ENCODE measurements at places on chromosomes 6 and 20.

GRCh38 chr6:137980777-137981176, 113.7 kb downstream of the TNFAIP3 start:
- no peak for DNase-seq

DNA sequence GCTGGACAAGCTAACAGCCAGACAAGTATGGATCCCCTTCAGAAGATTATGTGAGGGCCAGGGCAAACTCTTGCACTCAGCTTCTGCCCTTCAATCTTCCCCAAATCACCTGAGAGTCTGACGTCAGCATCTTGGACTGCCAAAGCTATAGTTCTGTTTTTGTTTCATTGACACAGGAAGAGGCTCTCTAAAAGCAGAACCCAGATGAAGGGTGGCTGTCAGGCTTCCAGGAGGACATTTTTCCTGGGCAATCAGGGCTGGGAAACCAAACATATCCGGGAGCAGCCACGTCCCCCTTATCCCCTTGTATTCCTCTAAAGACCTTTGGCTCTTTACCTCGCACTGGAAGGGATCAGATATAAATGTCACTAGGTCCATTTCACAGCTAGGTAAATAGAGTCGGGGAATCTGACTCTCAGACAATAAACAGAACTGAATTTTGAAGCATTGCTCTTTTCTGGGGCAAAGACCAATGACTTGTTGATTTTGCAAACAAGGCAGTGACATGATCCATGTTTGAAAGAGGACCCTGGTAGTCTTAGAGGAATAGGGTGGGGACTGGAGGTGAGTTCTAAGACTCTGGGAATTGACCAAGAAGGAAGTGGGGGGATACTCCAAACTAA, 13.3 kb downstream of the MAFB start:
- DNase-seq: no peak

GRCh38 chr20:21936720-21937380, 231.4 kb downstream of the PAX1 start:
- peak; percentile 78 for DNase-seq

GRCh38 chr6:64502801-64503200, 867.2 kb downstream of the PHF3 start:
- no peak for DNase-seq

- no peak for DNase-seq
Measured at GRCh38 chr6:234706-235372, 57.4 kb upstream of the DUSP22 start.

GRCh38 chr6:81806793-81807565, 54.5 kb upstream of the TENT5A start:
- no peak for DNase-seq

DNA sequence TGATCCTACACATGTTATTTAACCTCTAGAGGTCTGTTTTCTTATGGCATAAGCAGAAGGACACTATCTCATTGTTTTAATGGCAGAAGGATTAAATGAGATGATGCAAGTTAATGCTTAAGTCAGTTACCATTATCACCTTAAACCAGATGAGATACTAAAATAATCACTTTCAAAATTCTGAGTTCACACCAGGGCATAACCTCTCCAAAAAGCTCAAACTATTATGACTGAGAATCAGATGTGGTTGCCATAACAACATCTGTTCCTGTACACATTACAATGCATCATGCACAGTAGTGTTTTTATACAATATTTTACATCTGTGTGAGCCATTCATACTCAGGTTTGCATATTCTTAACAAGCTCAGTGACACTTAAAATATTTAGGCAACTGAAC, 10.2 kb downstream of the ADNP start:
- DNase-seq: no peak

DNA sequence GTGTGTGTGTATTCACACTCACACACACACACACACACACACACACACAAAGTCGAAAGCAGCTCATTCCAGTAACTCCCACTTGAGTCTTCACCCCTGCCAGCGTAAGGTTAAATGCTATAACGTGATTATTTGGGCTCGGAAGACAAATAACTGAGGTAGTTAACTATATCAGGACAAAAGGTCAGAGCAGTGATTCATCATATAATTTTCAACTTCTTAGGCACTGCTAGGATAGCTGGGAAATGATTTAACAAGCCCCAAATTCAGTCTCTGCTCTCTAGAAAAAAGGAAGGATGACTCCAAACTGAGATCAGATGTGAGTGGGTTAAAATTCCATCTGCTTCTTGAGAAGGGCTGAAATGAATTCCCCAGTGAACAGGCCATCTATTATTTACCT, 30.7 kb downstream of the HDGFL1 start:
- no peak for DNase-seq

- no peak for DNase-seq
Measured at GRCh38 chr20:20547221-20547875, 165.1 kb downstream of the RALGAPA2 start.

DNA sequence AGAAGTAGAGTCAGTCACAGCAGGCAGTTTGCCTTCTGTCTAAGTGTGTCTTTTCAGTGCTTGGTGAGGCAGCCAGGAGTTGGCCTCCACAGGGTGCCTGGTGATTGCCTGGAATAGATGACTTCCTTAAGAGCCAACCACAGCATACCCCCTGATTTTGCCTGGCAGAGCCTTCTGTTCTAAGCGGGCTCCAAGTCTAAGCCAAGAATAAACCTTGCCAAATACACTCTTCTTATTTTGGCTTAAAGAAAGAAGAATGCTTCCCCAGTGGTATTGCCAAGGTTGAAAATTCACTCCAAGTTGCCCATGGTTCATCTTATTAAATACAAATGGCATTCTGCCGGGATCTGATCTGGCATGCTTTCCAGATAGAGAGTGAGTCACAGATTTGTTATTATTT, 1424.8 kb upstream of the EYS start:
- DNase-seq: no peak

GRCh38 chr20:1528811-1529210, 28.7 kb downstream of the SIRPD start:
- no peak for DNase-seq

GRCh38 chr6:10441004-10441654, 26.3 kb upstream of the TFAP2A start:
- DNase-seq: no peak

DNA sequence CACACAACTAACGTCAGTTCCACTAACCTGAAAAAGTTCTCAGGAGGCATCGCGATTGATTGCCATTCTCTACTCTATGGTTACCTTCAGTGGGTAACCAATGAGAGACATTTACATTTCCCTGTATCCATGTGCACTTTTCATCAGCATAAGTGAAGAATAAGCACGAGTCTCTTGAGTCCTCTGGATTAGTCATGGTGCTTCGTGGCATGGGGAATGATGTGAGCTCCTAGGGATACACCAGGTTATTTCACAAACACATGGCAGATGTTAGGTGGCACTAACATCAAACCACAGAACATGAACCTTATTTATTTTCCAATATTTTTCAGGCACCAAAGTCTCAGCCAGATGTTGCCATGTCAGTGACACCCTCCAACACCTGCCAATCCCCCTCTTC, 64.0 kb downstream of the FYN start:
- no peak for DNase-seq

- no peak for DNase-seq
Measured at GRCh38 chr20:58706150-58706892, 13.7 kb downstream of the NPEPL1 start.

DNA sequence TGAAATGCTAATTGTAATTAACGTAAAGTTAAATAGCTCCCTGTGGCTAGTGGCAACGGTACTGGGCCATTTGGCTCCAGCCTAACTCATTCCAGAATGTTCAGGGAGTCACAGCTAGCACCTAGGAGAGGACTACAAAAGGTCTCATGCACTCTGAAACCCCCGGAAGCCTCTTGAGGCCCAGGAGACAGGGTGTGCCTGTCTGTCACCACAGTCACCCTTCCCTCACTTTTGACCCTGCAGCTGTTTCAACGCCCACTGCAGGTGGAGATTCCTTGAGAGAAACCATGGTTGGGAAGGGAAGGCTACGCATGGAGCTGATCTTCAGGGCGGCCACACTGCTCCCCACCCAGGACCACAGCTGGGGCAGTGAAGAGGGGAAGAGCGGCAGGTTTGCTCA, 58.6 kb downstream of the SULF2 start:
- DNase-seq: no peak

DNA sequence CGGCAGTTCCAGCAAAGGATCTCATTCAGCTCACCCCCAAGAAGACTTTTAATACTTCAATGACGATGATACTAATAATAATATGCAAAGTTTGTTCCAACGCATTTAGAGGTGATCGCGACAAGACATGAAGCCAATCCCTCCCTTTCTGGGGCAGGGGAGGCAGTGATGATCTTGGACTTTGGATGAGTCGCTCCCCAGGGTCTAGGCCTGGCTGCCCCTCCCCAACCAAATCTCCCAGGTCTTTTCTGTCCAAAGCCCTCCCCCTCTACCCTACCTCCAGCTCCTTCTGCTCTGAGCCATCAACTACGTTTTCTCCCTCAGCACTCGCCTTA, 33.9 kb downstream of the HLA-A start:
- no peak for DNase-seq

DNA sequence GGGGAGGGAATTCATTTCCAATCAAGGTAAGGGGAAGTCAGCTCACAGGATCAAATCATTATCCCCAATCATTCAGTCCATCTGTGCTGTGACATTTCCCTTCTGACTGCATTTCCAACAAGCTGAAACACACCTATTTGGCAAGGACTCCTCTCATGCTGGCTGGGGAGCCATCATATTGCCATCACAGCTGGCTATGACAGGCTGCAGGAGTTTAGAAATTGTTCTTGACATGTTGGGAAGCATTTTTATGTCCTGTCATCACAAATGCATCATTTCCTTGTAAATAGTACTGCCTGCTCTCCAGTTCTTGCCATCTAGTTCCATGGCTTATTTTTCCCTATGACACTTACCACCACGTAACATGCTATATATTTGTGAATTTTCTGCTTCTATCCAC, 113.9 kb upstream of the TMEM170B start:
- no peak for DNase-seq

DNA sequence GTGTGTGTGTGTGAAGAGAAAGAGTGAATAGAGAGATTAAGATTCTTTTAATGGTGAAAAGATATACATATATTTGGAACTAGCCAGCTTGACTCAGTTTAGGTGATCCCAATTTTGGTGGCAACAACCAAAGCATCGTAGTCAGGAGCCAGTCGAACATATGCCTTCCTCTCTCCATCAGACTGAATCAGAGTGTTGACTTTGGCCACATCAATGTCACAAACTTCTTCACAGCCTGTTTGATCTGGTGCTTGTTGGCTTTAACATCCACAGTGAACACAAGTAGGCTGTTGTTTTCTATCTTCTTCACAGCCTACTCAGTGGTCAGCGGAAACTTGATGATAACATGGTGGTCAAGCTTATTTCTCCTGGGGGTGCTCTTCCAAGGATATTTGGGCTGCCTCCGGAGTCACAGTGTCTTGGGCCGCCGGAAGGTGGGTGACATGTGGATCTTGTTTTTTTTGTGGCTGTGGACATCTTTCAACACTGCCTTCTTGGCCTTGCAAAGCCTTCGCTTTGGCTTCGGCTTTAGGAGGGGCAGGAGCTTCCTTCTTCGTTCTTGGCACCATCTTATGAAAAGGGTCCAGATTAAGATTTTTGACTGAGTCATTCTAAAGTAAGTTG, 3.4 kb downstream of the HLA-F start:
- DNase-seq: no peak

DNA sequence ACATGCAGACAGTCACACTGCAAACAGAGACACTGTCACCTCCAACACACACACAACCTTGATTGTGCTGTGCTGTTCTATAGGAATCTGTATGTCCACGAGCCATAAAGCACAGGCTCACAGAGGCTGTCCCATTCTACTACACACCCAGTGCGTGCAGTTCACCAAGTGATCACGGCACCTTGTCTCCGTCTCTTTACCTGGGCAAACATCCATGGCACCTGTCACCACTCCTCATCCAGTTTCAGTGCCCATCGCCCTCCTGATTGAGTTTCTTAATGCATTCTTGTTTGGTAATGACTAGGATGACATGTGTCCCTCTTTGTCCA, 65.8 kb upstream of the STMND1 start:
- DNase-seq: no peak

- DNase-seq: no peak
Measured at GRCh38 chr6:150692604-150693003, 92.9 kb downstream of the PLEKHG1 start.

DNA sequence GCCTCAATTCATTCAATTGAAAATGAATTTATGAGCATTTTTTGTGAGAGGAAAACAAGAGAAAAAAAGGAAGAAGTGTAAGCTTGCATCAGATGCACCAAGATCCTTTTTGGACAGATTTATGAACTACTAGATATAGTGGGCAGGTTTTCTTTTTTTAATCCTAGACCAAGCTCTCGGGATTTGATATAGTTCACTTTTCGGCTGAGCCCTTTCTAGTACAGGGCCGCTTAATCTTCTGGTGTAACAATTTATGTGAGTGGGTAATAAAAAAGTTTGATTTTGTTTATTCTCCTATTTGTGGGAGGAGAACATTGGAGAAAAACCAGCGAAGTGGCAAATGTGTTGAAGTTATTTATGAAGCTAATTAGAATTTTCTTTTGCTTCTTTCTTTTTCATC, 538.0 kb downstream of the UTRN start:
- no peak for DNase-seq

- no peak for DNase-seq
Measured at GRCh38 chr6:3455147-3455568, 1.7 kb downstream of the SLC22A23 start.

- DNase-seq: no peak
Measured at GRCh38 chr6:14975471-14975817, 270.4 kb upstream of the JARID2 start.

- no peak for DNase-seq
Measured at GRCh38 chr20:62685781-62686555, 22.7 kb upstream of the NTSR1 start.

- no peak for DNase-seq
Measured at GRCh38 chr20:58173930-58174707, 54.3 kb downstream of the ANKRD60 start.

GRCh38 chr6:87378947-87379346, 28.8 kb upstream of the CFAP206 start:
- DNase-seq: no peak

- no peak for DNase-seq
Measured at GRCh38 chr6:81722506-81723223, 29.8 kb downstream of the TENT5A start.

DNA sequence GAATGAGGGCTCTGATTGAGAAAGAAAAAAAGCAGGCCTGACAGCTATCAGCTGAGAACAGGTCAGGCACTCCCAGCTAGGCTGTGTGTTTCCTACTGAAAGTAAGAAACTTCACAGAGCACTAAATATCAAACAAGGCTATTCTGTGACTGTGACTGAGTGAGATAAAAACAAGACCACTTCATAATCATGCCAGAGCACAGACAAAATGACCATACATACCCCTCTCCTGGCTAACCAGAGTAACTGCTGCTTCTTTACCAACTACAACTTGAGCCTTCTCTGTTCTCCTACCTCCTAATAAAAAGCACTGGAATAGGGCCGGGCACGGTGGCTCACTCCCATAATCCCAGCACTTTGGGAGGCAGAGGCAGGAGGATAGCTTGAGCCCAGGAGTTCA, 6.8 kb upstream of the BTN1A1 start:
- DNase-seq: no peak

- no peak for DNase-seq
Measured at GRCh38 chr6:85797993-85798392, 155.3 kb upstream of the SYNCRIP start.
